HT-29 (cell line): ENCODE measurements at places on chromosomes 12 and 14. TPM values are rescaled to one million over a fixed set of nuclear protein-coding genes. Genes with fewer than 3 reads are reported as not detected.

The SLCO1B3 gene
- 2.6 and 3.2 TPM in 2 replicates for total RNA-seq

- DNase-seq = no peak
Observed at GRCh38 chr14:72722201-72722785, 171.6 kb downstream of the DPF3 start.

DNA sequence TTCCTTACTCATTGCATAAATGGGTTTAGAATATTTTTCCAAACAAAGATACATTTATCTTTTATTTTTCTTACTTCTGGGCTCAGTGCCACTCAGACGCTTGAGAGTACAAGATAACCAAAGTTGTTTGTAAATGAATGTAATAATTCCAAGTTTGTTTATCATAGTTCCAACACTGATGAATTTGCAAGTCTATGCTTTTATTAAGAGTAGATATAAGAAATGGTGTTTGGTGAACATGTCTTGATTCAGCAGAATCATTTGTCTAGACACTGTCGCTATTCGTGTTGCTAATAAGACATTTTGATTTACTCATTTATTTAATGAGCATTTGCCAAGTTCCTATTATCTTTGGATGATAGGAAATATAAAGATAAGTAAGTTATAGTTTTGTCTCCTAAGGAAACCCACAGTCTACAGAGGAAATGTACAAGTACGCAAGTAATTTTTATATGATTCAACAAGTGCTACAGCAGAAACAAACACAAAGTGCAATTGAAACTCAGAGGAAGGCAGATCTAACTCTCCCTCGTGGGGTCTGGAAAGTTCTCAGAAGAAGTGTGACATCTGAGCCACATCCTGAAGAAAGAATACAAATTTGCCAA lies 132.8 kb upstream of the FSCB start:
- DNase-seq = no peak

The RAB35 gene
- 46.1 and 53.4 TPM in 2 replicates for total RNA-seq

DNA sequence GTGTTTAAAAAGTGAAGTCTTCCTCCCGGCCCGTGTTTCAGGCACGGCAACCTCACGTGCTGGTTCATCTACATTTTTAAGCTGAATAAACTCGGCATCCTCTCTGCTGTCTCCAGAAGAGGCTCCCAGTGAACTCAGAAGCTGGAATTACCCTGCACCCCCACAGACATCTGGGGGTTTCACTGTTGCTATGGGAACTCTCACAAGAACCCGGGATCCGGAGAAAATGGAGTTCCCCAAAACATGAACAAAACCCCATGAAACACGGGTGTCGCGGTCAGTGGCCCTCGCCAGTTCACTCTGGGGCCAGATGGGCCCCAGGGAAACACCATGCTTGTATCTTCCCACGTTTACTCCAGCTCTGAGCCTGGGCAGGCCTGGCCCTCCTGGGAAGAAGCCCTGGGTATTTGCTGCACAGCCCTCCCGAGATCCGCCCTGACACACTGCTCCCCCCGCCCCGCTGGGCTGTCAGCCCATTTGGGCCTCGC lies 143.7 kb downstream of the PIWIL1 start:
- DNase-seq = no peak

- DNase-seq = no peak
Observed at GRCh38 chr12:65500091-65500900, 221.8 kb downstream of the MSRB3 start.

DNA sequence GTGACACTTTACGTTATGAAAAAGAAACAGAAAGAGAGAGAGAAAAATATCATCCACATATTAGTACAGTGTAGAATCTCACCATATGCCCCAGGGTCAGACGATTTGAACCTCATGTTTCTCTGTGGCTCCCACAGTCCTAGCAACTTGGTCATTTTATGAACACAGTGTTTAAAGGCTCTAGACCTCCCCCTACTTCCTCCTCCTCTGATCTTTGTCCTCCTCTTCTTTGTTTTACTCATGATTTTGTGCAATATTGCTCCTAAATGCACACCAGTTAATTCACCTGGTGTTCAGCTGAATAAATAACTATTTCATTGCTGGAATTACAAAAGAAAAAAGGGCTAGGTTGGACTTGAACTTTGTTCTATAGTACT lies 18.2 kb downstream of the GLT1D1 start:
- DNase-seq = no peak

- peak; percentile 1 for DNase-seq
Observed at GRCh38 chr14:75928690-75929181, 53.1 kb downstream of the TGFB3 start.

GRCh38 chr12:50271724-50272247 lies 11.5 kb downstream of the LIMA1 start:
- no peak for DNase-seq

- no peak for DNase-seq
Observed at GRCh38 chr12:60251091-60251490, 655.3 kb downstream of the SLC16A7 start.

- no peak for DNase-seq
Observed at GRCh38 chr12:66320996-66321395, 18.7 kb downstream of the HELB start.

DNA sequence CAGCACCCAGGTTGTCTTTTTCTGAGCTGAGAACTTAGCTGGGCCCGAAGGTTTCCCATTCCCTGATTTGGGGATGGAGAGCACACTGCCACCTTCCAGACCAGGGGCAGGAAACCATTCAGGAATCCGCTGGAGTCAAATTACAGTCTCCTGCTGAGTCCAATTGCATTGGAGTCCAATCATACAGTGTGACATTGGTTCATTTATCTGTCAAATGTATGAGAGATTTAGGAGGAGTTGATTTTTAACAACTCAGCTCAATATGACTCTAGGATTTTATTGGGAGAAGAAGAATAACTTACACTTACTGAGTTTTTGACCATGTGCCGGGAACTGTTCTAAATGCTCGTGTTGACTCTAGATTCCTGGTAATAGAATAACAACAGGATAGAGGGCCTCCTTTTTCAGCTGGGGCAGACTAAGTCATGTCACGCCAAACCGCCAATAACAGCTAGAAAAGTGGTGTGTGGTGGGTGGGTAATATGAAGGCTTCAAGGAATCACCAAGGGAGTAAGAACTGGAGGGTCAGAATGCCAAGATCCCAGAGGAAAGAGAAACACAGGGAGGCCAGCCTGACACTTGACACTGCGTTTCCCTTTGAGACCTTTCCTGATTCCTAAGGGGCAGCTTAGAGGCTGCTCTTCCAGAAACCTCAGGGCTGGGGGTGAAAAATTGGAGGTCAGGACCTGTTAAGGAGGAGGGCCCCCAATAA lies 11.5 kb downstream of the SYNDIG1L start:
- DNase-seq = no peak

The KITLG gene
- 37.8 and 42.1 TPM in 2 replicates for total RNA-seq

The BIN2 gene
- total RNA-seq = 0.42 and 0.56 TPM in 2 replicates

DNA sequence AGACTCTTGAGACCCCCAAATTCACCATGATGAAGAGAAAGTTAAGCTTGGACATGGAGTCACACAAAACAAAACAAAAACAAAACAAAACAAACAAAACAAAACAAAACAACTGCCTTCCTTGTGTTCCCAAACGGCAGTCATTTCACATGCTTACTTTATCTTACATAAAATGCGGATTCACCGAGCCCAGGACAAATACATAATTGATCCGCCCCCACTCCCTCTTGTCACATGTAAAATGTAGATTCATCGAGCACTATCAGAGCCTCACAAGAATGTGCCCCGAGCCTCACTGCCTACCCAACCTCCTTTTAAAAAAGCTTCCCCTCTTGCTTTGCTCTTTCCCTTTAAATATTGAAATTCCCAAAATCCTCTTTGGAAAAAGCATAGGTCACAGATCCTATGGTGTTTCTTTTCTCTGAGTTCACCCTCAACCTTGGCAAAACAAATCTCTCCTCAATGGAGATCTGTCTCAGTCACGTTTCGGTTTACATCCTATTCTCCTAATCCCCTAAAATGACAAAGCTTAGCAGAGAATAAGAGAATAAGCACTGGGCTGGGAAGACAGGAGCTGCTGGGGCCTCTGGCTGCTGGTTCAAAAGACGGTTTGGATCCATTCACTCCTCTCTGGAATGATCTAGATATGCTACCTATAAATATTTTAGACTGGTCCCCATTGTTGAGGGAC lies 83.7 kb downstream of the NINJ2 start:
- DNase-seq = no peak
